Activated CD4-positive, alpha-beta memory T cell treated with anti-CD3 and anti-CD28 coated beads for 36 hours (primary cell): ENCODE measurements at places on chromosomes 6 and 20. TPM values are rescaled to one million over a fixed set of nuclear protein-coding genes. Genes with fewer than 3 reads are reported as not detected.

The SASH1 gene
- 0.44 TPM for total RNA-seq

The DPPA5 gene
- total RNA-seq, result not detected

The TSBP1 gene
- not detected for total RNA-seq

DNA sequence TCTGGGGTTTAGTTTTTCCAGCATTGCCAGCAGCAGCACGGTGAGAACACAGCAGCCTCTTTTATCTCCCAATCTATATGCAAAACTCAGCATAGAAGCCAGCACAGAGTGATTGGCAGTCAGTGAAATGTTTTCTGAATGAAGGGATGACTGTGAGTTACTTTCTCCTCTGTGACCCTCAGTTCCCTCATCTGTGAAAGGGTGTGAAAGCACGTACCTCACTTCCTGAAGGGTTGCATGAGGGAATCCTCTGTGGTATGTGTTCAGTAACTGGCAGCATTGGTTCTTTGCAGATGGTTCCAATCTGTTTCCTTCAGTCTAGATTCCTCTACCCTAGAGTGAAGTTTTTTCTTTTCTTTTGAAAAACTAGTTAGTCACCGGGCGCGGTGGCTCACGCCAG, 40.0 kb downstream of the EFCAB8 start:
- H3K27ac ChIP-seq, result no peak overlapping the region
- no peak for DNase-seq
- no peaks in the 10 kb centered on the region for H3K27me3 ChIP-seq

GRCh38 chr6:124368131-124368530, 564.5 kb downstream of the NKAIN2 start:
- H3K36me3 ChIP-seq, result no peaks in the 10 kb centered on the region
- DNase-seq, result no peak
- no peak overlapping the region for H3K4me3 ChIP-seq
- no peak overlapping the region for H3K27ac ChIP-seq
- H3K4me1 ChIP-seq, result no peaks in the 10 kb centered on the region
- H3K27me3 ChIP-seq, result no peaks in the 10 kb centered on the region

GRCh38 chr6:134293659-134294161, 24.2 kb downstream of the SGK1 start:
- no peak overlapping the region for H3K27ac ChIP-seq
- H3K4me1 ChIP-seq, result peaks cover 5% of the 10 kb centered on the region
- no peak overlapping the region for H3K4me3 ChIP-seq
- H3K36me3 ChIP-seq, result no peaks in the 10 kb centered on the region
- no peaks in the 10 kb centered on the region for H3K27me3 ChIP-seq

GRCh38 chr6:149044528-149044927, 273.0 kb upstream of the TAB2 start:
- H3K27ac ChIP-seq, result no peak overlapping the region
- peaks cover 48% of the 10 kb centered on the region for H3K4me1 ChIP-seq
- no peak overlapping the region for H3K4me3 ChIP-seq
- H3K36me3 ChIP-seq, result peaks cover 3% of the 10 kb centered on the region
- peak; percentile 1 for DNase-seq
- H3K27me3 ChIP-seq, result no peaks in the 10 kb centered on the region

GRCh38 chr20:46423342-46423741, 16.9 kb upstream of the ELMO2 start:
- no peak overlapping the region for H3K27ac ChIP-seq
- H3K4me3 ChIP-seq, result no peak overlapping the region
- peaks cover 30% of the 10 kb centered on the region for H3K27me3 ChIP-seq
- H3K36me3 ChIP-seq, result no peaks in the 10 kb centered on the region
- DNase-seq, result no peak
